ENCODE measurements at places on chromosomes 3 and 15.

- no peak for DNase-seq
Measured at GRCh38 chr3:191066669-191067068, 132.4 kb upstream of the OSTN start.

DNA sequence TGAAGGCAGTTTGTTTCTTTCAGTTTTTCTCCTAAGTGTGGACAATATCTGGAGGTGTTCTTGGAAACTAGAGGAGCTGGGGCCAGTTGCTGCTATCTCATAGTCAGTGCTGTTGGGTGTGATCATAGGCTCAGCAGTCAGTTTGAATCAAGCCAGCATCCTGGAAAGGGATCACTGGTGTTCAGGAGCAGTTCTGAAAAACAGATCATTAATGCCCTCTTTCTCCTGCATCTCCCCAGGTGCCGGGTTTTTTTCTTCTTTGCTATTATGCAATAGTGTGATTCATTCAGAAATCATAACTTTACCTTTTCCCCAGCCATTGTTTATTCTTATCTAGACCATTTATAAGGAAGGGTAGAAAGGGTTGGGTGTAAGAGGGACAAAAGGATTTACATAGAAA, 24.0 kb downstream of the LNP1 start:
- no peak for DNase-seq

DNA sequence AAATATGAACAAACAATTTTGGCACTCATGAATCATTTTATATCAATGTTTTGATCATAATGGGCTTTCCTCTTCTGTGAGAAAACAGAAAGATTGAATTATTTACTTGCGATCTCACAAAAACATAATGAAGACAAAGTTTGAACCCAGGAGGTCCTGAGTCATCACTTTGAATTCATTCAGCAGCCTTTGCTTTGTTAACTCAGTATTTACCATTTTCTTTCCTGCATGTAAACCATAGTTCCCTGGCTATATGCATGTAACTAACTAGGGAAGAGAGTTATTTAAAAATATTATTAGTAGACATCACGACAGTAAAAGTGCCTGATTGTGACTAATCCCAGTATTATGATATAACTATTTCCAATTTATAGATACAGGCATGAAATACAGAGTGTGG, 1026.2 kb downstream of the PLOD2 start:
- DNase-seq, result no peak

GRCh38 chr15:36907295-36907694, 193.1 kb downstream of the MEIS2 start:
- DNase-seq, result no peak

GRCh38 chr3:28835751-28836150, 445.1 kb upstream of the RBMS3 start:
- DNase-seq, result no peak

DNA sequence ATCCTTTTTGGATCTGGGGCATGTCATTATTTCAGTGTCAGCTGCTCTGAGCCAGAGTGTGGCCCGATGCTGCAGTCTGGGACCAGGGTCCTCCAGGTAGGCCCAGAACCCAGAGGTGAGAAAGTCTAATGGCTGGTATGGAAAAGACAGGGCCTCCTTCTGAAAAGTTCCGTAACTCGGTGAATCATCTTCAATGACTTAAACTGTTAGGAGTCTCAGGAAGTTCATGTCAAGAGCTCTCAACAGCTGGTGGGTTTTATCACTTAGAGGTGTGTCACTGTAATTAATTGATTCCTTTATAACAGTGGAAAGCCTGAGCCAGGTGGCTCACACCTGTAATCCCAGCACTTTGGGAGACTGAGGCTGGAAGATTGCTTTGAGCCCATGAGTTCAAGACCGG, 28.5 kb upstream of the PDE8A start:
- no peak for DNase-seq

GRCh38 chr3:171225165-171225564, 198.6 kb upstream of the SLC2A2 start:
- no peak for DNase-seq

- no peak for DNase-seq
Measured at GRCh38 chr15:91116113-91117067, 16.3 kb downstream of the SV2B start.

DNA sequence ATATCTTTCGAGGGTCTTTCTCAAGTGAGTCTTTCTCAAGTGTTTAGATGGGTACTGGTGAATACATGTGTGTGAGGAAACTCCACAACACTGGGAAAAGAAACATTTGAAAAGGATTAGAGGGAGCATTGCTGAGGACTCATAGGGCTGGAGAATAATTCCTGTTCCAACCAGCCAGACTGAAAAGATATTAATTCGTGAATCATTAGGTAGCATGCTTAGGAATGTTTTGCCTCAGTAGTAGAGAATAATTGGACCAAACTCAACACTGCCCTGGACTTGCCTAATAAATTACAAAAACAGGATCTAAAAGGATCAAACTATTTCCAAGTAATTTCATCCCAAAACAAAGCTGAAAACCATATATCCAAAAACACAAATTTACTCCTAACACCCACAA, 17.3 kb downstream of the PP2D1 start:
- DNase-seq, result no peak

GRCh38 chr15:89781055-89781454, 4.9 kb downstream of the MESP2 start:
- DNase-seq, result no peak

GRCh38 chr3:14587740-14588360, 47.7 kb upstream of the GRIP2 start:
- DNase-seq, result no peak

Measured in cerebellar cortex (tissue), 1 donor.